Breast epithelium (tissue), 4 donors: ENCODE measurements at places on chromosomes 5 and 9. TPM values are rescaled to one million over a fixed set of nuclear protein-coding genes. Genes with fewer than 3 reads are reported as not detected.

The CMYA5 gene
- 5.0 TPM for total RNA-seq

The LCN1 gene
- total RNA-seq: not detected

The CDH6 gene
- 1.4 TPM for total RNA-seq

The ELOVL7 gene
- 7.5 TPM for total RNA-seq

The NR5A1 gene
- not detected for total RNA-seq

The DPP7 gene
- 137 TPM for total RNA-seq

The ZNF454 gene
- 5.2 TPM for total RNA-seq

The UBAC1 gene
- total RNA-seq: 53.0 TPM

The JAKMIP2 gene
- 0.73 TPM for total RNA-seq

The CKS2 gene
- total RNA-seq: 21.7 TPM

The GRIA1 gene
- 0.33 TPM for total RNA-seq

The PCDHB2 gene
- total RNA-seq: 3.8 TPM

The FAM169A gene
- total RNA-seq: 1.6 TPM

The PSMD5 gene
- total RNA-seq: 54.1 TPM

The ZMAT2 gene
- 52.2 TPM for total RNA-seq
